ENCODE measurements at places on chromosomes 7 and 10.

DNA sequence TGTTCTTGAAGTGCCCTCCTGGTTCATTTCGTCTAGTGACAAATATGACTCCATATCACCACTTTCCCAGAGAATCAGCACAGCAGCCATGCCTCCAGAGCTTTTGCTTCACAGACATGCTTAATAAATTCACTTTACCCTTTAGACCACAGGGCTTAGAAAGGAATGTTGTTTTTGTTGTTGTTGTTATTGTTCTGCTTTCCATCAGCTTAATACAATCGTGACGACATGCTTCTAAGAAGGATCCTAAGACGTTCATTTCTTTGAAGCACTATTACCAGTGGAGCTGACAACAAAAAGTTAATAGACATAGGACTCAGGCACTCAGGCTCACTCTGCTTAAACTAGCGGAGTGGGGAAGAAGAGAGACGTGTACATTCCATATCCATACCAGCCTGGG lies 418.6 kb downstream of the KCNMA1 start:
- no peak for DNase-seq

GRCh38 chr7:113339661-113340060 lies 221.3 kb upstream of the SMIM30 start:
- DNase-seq = no peak

- DNase-seq = no peak
These were observed 32.8 kb upstream of the NUB1 start for GRCh38 chr7:151308791-151309190.

DNA sequence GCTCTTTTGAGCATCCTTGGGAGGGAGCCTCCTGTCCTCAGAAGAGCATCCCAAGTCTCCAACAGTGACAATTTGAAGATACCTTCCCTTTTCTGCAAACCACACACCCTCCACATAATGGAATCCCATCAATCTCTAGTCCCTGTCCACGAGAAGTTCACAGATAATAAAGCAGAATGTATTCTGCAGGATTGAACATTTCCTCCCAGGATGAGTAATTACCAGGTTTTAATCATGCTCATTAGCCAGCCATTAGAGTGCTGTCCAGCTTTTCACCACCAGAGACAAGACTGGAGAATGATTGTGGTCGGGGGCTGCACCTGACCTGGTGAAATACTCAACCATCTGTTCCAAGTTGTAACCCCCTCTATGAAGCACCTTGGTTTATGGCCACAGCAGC lies 958.6 kb downstream of the KCNMA1 start:
- no peak for DNase-seq

DNA sequence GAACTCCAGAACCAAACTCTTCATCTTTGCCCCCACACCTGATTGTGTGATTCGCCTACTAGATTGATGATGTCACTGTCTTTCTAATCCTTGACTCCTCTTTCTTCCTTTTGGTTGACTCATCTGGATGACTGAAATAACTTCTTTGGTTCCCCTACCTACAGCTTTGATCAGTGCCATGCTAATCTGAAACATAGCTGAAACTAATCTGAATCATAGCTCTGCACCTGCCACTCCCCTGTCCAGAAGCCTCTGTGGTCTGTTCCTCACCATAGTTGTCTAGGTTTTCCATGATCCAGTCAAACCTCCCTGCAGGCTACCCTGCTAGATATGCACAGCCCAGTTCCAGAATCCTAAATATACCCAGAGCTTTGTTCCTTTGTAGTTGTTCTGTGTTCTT lies 51.9 kb downstream of the ZNF365 start:
- no peak for DNase-seq

DNA sequence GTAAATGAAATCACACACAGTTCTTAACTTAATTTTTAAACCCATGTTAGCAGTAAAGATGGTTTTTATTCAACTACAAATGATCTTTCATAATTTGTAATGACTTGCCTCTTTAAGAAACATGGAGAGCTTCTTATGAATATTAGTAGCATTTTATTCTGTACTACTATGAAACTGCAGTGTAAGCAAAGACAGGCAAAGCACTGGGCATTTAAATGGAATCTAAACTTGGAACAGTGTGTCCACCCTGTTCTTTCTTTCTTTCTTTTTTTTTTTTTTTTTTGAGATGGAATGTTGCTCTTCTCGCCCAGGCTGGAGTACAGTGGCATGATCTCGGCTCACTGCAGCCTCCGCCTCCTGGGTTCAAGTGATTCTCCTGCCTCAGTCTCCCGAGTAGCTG lies 740.4 kb upstream of the IGFBP3 start:
- no peak for DNase-seq

GRCh38 chr10:12091421-12091820 lies 22.7 kb downstream of the DHTKD1 start:
- DNase-seq = no peak

- DNase-seq = no peak
These were observed 75.5 kb downstream of the RPS24 start for GRCh38 chr10:78109210-78109609.

- DNase-seq = no peak
These were observed 96.5 kb downstream of the PFKFB3 start for GRCh38 chr10:6299234-6299633.

GRCh38 chr10:25162391-25162790 lies 12.4 kb upstream of the GPR158 start:
- DNase-seq = no peak

DNA sequence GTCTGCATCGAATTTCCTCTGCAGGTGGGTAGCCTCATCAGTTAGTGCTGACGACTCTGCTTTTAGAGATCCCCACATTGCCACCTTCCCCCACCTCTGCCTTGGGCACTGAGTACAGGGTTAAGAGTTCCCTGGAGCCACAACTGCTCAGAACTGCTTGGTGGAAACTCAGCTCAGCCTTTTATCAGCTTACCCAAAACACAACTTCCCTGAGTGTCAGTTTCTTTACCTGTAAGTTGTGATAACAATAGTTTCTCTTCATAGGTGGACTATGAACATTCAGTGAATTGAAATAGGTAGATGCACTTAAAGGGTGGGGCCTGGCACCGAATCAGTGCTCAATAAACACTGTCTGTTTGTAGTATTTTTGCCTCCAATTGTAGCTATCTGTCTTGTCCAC lies 11.3 kb downstream of the ASB13 start:
- no peak for DNase-seq

DNA sequence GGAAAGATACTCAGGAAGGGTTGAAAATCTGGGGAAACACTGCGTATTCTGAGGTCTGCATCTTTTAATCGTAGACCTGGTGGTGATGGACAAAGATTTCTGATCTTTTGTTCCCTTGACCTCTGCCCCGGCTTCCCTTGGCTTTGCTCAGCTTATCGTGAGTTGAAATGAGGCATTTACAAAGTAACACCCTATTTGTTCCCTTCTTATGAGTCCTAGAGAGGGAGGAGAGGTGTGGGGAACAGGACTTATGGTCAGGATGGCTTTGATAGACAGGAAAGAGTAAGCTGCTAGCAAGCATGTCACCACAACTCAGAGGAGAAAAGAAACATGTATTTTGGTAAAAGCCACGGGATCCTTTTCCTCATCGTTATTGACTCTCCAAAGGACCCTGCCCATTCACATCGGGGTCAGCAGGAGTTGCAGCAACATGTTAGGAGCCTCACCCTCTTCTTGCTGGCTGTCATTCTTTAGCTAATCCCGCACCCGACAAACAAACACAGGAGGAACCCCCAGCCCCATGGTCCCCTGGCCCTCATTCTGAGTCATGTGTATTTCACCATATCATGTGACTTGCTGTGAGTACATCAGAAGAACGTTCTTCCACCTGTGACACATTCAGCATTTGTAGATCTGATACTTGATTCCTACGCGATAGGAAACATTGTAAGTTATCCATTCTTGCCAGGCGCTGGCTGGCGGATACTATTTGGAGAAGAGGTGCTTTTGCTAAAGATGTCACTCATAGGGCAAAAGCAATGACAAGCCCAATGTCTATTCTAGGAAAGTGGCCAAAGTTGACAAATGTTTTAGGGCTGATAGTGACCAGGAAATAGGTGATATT lies 170.1 kb downstream of the RTKN2 start:
- no peak for DNase-seq

GRCh38 chr10:23534326-23534725 lies 95.5 kb downstream of the OTUD1 start:
- no peak for DNase-seq

DNA sequence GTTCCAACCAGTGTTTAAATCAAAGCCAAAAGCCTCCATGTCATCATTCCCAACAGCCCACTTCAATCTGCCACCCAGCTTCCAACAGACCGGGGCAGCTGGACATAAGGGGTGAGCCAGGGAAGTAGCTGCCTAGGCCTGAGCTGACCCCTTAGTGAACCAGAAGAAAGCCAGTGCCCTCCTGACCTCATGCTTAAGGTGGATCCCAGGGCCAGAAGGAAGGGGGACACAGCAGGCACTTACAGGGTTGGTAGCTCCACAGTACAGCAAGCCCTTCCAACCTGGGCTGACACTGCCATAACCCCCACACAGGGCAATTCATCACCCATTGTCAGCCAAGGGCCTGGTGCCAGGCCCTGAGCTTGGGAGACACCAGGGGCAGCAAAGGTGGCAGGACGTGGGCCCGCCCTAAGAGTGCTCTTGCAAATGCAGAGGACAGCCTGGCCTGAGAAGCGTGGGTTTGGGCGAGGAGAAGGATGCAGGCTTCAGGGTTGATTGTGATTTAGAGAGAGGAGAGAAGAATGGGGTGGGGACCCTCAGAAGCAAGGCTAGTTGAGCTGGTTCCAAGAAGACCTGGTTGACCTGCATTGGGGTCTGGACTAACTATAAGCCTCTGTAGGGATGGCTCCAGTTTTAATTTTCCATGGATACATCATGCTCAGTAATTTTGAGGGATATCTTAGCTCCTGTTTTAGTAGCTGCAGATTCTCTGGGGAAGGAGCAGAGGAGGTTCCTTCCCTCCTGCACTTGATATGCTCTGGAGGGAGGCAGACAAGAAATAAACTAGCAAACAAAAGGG lies 3.1 kb upstream of the CYP26A1 start:
- no peak for DNase-seq

DNA sequence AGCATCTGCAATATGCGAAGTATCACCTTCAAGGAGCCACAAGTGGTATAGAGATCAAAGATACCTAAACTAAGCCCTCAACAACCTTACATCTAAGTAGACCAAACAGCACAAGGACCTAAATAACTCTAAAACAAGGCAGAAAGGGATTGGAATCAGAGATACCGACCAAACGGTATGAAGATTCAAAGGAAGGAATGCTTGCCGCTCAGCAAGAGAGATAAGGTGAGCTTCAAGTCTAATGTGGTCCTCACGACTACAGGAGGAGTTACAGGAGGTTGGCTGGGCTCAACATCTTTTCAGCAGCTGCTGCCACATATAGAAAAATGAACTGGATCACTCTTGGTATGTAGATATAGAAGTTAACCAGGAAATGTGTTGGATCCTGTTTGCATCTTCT lies 11.6 kb downstream of the ABLIM1 start:
- DNase-seq = no peak

DNA sequence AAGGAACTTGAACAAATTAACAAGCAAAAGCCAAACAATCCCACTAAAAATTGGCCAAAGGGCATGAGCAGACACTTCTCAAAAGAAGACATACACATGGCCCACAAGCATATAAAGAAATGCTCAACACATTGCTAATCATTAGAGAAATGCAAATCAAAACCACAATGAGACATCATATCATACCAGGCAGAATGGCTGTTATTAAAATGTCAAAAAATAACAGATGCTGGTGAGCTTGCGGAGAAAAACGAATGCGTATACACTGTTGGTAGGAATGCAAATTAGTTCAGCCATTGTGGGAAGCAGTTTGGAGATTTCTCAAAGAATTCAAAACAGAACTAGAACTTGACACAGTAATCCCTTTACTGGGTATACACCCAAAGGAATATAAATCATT lies 311.7 kb upstream of the HPS1 start:
- DNase-seq = no peak

GRCh38 chr10:79424221-79425073 lies 21.0 kb downstream of the ZCCHC24 start:
- no peak for DNase-seq

GRCh38 chr10:4543938-4544533 lies 282.0 kb upstream of the AKR1E2 start:
- no peak for DNase-seq

DNA sequence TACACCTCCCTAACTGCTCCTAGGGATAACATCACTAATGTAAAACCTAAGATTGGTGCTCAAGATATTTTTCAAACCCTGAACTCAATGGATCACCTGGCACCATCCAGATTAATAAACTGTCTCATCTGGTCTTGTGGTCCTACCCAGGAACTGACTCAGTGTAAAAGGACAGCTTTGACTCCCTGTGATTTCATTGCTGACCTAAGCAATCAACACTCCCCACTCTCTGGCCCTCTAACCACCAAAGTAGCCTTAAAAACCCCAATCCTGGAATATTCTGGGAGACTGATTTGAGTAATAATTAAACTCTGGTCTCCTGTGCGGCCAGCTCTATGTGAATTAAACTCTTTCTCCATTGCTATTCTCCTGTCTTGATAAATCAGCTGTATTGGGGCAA lies 6.2 kb upstream of the USP54 start:
- no peak for DNase-seq

DNA sequence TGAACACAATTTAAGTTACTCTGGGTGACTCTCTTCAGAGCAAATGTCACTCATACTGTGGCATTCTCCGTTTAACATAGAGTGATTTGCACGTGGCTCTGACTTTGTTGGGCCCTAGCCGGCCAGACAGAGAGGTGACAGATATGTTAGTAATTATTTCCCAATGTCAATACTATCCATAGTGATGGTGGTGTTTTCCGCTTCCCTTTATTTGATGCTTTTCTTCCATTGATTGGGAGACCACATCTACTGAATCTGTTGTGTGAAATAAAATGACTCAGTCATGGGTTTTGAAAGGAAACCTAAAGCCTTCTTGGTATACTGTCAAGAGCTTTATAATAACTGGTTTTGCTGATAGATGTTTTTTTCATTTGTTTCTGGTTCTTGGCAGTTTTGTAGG lies 7.4 kb downstream of the AVL9 start:
- no peak for DNase-seq

DNA sequence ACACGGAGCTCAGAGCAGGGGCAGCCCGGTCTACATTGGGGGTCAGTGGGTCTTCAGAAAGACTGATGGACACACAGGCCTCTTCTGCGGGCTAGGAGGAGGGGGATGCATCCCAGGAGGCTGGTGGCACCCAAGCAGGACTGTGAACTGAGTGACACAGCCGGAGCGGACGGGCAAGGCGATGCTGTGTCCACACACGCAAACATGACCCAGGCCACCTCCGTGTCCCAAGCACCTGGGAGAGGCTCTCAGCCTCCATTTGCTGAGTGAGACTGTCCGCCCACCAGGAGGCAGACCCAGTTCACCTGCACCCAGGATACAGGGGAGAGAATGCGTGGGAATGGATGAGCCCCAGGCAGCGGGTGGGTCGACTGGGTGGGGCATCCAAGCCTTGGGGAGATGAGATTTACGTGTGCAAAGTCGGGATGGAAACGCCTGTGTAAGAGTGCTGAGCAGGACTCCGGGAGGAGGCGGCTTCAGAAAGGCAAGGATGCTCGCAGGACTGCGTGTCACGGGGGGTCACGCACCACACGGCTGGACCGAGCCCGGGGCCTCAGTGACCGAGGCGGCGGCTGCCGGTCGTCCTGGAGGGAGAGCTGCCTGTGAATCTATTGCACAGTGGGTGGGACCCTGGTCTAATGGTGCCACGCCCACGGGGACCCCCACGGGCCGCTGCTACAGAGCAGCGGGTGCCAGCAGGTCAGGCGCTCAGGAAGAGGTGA lies 262.8 kb downstream of the ADARB2 start:
- no peak for DNase-seq
